Natural killer cell treated with Interleukin-12 subunit alpha and Interleukin-12 subunit beta and Interleukin-15 and Interleukin-18, amount 100 ng/mL, for 72 hours (primary cell): ENCODE measurements at places on chromosomes 12 and 14. TPM values are rescaled to one million over a fixed set of nuclear protein-coding genes. Genes with fewer than 3 reads are reported as not detected.

PRICKLE1 gene
- not detected for total RNA-seq

CCDC88C gene
- 175 TPM for total RNA-seq

DNA sequence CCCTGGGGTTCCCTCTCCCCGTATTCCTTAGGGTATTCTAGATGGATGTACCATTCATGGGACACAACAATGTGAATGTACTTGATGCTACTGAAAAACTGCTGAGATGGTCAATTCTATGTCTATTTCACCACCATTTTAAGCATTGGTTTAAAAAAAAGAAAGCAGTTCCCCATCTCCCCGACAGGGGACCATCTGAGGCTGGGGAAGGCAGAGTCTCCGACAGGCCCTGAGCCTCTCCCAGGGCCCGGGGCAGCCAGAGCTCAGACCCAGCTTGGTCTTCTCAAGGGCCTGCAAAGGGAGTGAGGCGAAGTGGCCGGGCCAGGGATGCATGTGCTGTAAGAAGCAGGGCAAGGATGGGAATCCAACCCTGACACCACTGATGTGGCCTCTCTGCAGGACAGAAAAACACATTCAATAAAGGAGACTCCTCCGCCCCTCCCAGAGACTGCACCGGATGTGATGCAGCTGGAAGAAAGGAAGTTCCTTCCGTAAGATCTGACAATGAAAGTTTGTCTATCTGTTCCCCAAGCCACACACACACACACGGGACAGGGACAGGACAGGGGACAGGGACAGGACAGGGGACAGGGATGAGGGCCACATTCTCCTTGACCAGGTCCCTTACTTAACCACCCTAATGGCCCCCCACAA, 234.1 kb downstream of the BCL11B start:
- H3K4me1 ChIP-seq = no peaks in the 10 kb centered on the region
- H3K27ac ChIP-seq = no peak overlapping the region
- no peak overlapping the region for H3K4me3 ChIP-seq
- H3K27me3 ChIP-seq = peaks cover 5% of the 10 kb centered on the region
- no peak for DNase-seq

DNA sequence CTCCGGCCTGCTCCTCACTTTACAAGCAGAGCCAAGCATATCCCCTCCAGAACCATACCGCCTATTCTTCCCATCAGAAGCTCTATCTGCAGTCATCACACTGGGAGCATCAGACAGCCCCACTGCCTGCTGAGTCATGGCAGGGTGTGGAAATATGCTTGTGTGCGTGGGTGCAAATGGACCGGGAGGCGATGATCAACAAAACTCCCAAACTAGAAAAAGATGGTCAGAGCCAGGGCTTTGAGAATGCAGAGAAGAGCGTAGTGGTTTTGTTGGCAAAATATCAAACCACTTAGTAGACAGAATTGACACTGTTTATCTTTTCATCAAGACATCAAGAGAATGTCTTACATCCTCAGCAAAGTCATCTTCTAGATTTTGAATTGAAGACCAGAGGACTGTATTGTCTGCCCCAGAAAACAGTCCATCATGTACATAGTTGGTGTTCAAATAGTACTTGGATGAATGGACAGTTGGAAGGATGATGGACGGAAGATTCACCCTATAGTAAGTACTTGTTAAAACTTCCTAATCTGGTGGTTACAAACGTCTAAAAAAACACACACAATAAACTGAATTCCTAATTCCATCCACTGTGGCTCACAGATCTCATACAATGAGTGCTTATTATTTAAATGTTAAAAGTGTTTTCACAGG, 54.9 kb downstream of the VWF start:
- H3K4me1 ChIP-seq = peaks cover 17% of the 10 kb centered on the region
- no peak for DNase-seq
- H3K27ac ChIP-seq = peak overlapping the region; percentile 15
- no peak overlapping the region for H3K4me3 ChIP-seq
- H3K27me3 ChIP-seq = peaks cover 36% of the 10 kb centered on the region

DNA sequence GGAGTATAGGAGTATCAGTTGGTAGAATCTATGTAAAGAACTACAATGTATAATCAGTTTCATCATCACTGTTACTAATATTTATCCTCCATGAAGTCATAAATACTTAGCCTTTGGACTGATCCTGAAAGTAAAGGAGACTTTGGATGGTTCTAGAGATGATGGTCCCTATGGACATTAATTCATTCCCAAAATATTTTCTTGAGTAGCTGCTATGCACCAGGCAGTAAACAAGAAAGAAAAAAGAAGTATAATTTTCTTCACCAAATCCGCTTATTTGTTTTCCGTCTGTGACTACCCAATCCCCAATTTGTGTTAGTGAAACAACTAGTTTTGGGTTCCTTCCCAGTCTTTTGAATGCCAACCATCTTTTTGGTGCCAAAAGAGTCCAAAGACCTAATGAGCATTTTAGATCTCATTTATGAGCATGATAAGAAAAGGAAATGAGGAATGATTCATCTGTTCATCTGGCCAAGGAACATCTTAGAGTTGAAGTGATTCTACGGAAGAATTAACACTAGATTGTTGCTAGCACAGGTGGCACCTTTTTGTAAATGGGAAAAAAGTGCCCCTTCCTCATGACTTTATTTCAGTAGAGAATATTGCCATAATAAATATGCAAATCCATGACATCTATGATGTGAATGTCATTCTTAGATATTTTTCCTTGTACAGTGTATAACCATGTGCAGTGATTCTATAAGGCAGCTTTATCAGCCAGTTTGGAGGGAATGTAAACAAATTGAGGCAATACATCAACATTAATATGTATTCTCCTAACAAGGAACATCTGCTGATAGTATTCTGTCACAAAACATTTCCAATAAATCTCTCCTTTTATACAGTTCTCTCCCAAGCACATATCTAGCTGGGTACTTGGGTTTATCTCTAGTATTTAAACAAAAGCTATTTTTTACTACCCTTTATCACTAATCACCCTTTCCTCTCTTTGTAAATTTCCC, 85.1 kb upstream of the CCDC91 start:
- no peaks in the 10 kb centered on the region for H3K36me3 ChIP-seq
- H3K27me3 ChIP-seq = peaks cover 2% of the 10 kb centered on the region
- H3K4me1 ChIP-seq = no peaks in the 10 kb centered on the region
- H3K27ac ChIP-seq = no peak overlapping the region
- no peak for DNase-seq

- peaks cover 2% of the 10 kb centered on the region for H3K27me3 ChIP-seq
- no peaks in the 10 kb centered on the region for H3K4me1 ChIP-seq
- H3K36me3 ChIP-seq = no peaks in the 10 kb centered on the region
Observed at GRCh38 chr14:51219473-51220448, 20.3 kb upstream of the TMX1 start.

DNA sequence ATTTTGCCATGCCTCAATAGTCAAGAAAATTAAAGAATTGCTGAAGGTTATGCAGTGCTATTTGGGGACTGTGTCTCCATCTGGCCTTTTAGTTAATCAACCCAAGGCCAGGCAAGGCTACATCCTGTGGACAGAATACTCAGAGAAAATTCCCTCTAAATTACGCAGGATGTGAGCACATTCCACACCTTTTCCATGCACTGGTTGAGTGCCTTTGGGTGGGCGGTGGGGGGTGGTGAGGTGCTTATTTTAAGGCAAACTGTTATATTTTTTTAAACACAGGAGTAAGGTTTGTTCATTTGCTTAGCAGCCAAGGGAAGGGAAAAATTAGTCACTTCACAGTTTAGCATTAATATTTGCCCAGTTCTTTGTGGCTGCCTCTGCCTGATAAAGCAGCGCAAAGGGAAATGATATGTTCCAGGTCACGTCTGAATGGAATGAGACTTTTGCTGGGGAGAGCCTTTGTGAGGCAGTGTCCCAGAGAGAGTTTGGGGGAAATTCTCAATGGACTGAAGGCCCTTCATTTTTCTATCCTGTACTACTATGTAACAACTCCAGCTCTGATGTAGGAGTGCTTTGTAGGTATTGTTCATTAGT, 17.2 kb upstream of the KCNA5 start:
- H3K4me3 ChIP-seq = no peak overlapping the region
- no peaks in the 10 kb centered on the region for H3K4me1 ChIP-seq
- DNase-seq = no peak
- H3K36me3 ChIP-seq = no peaks in the 10 kb centered on the region
- H3K27ac ChIP-seq = no peak overlapping the region
